ENCODE measurements at places on chromosomes 1 and 21.

DNA sequence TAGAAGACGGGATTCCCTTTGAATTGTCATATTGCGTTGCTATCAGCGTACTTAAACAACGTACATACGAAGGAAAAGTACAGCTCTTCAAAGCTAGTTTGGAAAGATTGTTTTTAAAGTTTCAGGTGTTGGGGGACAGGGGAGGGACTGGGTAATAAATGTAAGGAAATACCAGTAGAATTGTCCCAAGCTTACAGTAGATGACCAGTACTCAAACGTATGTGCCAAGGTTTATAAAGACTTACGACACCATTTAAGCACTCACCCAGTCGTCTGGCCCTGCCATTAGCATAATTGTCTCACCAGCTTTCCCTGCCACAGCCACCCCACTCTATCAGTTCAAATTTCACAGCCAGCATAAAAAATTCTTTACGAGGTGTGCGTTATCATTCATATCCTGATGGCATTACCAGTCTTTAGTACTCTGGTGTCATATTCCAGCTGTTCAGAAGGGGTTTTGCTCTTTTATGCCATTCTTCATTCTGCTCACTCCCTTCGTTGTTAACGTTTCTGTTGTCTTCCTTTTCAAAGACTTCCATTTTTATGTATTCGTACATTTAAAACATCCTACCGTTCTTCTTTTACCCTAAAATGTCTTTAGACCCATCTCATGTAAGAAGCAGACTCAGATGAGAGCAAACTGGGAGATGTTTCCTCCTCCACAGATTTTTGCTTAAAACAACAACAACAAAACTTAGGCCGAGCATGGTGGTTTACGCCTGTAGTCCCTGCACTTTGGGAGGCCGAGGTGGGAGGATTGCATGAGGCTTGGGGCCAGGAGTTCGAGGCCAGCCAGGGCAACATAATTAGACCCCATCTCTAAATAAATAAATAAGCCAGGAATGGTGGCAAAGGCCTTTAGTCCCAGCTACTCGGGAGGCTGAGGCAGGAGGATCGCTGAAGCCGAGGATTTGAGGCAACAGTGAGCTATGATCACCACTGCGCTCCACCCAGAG lies 1.0 kb upstream of the HP1BP3 start:
- DNase-seq: no peak

- no peak for DNase-seq
These were observed 20.3 kb downstream of the USP24 start for GRCh38 chr1:55194851-55195250.

DNA sequence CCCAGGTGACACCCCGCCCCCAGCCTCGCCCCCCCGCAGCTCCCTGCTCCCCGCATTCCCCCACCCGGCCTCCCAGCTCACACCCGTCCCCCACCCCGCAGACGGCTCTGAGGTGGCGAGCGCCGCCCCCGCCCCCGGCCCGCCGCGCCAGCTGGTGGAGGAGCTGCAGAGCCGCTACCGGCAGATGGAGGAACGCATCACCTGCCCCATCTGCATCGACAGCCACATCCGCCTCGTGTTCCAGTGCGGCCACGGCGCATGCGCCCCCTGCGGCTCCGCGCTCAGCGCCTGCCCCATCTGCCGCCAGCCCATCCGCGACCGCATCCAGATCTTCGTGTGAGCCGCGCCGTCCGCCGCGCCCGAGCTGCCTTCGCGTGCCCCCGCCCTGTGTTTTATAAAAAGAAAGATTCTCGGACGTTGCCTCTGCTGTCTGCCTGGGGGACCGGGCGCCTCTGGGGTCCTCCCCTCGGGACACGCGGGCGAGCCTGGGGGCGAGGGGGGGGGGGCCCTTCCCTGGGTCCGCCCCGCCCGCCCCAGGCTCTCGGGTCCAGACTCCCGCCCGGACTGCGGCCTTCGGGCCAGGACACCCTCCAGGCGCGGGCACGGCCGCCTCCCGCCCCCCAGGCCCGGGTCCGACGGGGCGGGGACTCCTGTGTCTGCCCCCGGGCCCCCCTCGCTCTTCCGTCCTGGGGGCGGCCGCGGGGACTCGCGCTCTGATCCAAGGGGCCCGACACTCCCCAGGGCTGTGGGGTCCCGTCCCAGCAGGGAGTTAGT lies 1.6 kb upstream of the MMP23B start:
- no peak for DNase-seq

DNA sequence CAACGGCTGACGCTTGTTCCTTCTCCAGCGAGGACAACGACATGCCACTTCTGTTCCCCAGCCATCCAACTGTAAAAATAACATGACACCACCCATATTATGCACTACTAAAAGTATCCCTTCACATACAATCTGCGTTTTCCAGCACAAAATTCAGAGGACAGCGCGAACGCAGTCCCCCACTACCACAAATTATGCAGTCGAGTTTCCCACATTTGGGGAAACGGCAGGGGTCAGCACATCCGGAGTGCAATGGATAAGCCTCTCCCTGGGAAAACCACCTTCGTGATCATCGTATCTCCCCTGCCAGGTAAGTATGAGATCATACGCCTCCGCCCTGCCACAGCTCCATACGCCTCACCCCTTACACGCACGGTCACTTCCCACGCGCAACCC lies 120.9 kb downstream of the PPIAL4G start:
- no peak for DNase-seq

- no peak for DNase-seq
These were observed 296.6 kb downstream of the CHRM3 start for GRCh38 chr1:239682960-239683359.

- DNase-seq: no peak
These were observed 119.1 kb upstream of the C1orf174 start for GRCh38 chr1:4019147-4019521.

DNA sequence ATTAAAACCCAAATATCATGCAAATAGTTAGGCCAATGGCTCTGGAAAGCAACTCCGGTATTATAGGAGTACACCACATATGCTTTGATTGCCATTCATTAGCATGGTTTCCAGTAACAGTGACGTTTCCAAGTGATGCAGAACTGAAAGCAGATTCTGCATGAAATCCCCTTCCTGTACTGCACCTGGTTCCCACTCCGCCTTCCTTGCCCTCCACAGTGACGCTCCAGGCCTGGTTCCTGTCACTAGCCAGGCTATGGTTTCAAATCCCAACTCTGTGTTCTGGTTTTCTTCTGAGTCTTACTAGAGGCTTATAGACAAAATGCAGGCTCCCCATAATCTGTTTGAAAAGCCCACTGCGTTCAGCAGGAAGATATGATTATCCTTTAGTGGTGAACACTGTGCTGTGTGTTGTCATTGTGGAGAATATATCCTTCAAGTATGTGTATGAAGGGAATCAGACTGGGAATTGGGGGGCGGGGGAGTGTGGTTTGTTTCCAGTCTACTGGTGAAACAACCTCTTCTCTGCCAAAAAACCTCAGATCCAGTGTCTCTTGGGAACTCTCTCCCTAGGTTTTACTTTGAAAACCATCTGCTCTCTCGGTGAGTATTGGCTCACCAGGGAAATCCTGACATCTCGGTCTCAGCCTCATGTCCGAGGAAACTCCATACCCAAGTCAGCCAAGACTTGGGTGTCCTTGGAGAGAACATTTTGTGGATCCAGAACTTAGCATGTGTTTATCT lies 78.7 kb downstream of the TYW3 start:
- no peak for DNase-seq

DNA sequence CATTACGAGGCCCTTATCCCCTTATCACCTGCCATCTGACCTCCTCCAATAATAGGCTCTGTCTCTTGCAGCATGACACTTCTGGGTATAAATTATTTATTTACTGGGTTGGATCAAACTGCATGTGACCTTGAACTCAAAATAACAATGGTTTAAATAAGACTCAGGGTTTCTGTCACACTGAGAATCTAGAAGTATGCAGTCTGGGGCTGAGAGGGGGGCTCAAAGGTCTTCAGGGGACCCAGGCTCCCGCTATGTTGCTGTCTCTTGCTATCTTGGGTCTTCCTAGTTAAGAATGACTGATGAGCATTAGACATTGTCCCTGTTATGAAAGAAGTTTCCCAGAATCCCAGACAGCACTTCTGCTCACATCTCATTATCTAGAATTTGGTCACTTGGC lies 133.5 kb downstream of the URB2 start:
- no peak for DNase-seq

DNA sequence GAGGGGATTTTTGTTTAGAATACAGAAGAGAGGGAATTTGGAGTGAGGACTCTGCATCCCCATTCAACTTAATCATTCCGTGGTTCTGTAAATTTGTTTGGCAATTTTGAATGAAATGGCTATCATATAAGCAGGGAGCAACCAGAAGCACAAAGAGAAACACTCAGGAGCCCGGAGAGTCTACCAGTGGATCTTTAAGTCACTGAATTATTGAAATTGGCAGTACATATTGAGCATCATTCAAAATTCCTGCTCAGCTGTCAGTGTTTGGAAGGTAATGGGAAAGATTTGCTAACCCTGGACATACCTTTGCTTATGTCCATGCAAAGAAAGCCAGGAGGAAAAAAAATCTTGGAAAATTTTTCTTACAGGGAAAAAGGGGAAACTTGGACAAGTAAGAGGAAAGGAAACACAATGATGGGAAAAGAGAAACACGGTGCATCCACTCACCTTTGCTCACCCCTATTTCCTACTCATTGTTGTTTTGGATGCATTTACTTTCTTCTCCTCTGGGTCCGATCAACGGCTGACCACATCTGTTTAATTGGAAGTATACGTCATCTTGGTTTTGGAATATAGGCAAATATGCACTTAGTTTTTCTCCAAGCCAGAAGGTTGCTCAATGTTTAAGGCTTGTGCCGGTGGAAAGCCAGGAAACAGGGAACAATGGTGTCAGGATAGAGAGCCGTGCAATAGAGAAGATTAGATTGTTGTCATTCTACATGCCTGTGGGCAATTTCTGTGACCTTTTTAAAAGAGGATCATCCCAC lies 243.0 kb upstream of the LYPLAL1 start:
- no peak for DNase-seq

DNA sequence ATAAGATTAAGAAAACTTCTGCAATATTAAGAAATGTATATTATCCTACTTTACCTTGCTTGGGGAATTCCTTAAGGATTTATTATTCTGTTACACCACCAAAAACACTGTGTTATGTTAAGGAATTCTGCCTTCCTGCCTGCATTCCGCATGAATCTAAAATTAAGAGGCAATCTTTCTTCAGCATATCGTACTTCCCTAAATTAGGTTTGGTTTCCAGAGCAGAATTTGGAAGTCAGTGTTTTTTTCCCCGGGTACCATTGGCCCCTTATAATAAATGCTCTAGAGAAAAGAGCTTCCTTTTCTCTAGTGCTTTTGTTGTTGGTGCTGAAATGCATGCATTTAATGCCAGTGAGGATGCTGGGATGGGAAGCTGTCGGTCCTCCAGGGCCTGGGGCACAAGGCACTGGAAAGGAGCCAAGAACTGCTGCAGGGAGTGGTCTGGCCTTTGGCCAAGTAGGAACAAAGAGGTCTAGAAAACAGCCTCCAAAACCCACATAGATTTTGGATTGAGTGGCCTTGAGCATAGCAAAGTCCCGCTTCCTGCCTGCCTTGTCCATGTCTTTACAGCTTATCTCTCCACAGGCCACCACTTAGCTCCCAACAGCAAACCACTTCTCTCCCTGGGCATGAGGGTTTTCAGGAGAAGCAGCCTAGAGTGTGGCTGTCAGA lies 69.9 kb downstream of the RRAGC start:
- no peak for DNase-seq

DNA sequence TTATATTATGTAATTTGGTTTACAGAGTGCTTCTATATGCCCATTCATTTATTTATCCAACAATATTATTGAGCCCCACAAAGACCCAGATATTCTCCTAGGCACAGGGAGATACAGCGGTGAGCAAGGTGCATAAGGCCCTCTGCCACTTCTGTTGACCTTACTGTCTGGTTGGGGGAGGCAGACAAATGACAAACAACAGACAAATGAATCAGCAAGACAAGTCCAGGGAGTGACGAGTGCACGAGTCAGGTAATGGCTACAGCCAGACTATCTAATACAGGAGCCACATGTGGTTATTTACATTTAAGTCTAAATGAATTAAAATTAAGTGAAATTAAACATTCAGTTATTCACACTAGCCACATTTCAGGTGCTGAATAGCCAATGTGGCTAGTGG lies 22.0 kb upstream of the BCAR3 start:
- no peak for DNase-seq

GRCh38 chr1:20358761-20359263 lies 68.1 kb downstream of the VWA5B1 start:
- no peak for DNase-seq

GRCh38 chr1:180937624-180938225 lies 25.0 kb downstream of the KIAA1614 start:
- no peak for DNase-seq

- no peak for DNase-seq
These were observed 85.3 kb downstream of the PLXNA2 start for GRCh38 chr1:208158640-208159554.

- DNase-seq: no peak
These were observed 75.3 kb upstream of the ACTL8 start for GRCh38 chr1:17679856-17680255.

GRCh38 chr1:223079498-223079897 lies 63.5 kb downstream of the TLR5 start:
- DNase-seq: no peak

- DNase-seq: no peak
These were observed 108.4 kb downstream of the FNBP1L start for GRCh38 chr1:93556291-93556690.

DNA sequence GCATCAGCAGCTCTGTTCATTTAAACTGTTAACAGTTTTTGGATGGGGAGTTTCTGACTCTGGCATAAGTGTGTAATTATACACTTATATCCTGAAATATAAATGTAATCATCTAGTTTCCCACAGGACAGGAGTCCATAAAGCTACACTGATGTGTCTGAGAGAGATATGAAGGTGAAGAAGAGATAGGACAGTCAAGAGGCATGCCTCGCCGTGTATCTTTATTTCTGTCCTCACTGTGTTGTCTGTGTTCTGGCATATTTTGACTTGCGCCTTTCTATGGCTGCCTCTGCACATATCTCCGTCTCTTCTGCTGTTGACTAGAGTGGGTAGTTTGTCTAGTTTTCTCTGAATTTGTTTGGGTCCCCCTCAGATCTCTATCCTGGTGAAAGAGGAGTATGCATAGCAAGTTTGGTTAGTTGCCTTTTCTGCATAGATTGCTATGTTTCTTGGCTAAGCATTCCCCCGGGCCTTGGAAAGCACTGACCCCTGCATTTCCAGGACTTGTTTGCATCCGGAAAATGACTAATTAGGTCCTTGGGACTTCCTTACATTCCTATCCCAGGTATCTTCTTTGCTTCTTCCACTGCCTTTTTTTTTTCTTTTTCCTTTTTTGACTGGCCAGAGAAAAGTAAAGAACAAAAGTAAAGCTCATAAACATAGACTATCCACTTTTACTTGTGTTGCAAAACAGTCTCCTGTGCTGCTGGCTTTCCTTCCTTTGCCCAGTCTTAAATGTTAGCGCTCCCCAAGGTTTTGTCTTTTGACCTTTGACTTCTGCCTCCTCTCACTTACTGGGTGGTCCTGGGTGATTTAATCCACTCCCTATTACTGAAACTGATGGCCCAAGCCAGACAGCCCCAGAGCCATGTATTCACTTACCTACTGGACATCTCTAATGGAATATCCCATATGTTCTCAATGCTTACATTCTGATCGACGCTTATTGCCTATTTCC lies 27.6 kb upstream of the CNN3 start:
- no peak for DNase-seq

Data from amygdala (tissue), 56 donors.